NCI-H526 treated with DMSO at 0.1 percent for 48 hours (cell line): ENCODE measurements at places on chromosomes 6 and 20.
A peak's percentile ranks its signal among the peaks of the same experiment; 100 is the strongest.

- DNase-seq = no peak
Measured at GRCh38 chr6:14396826-14397517, 279.4 kb downstream of the CD83 start.

DNA sequence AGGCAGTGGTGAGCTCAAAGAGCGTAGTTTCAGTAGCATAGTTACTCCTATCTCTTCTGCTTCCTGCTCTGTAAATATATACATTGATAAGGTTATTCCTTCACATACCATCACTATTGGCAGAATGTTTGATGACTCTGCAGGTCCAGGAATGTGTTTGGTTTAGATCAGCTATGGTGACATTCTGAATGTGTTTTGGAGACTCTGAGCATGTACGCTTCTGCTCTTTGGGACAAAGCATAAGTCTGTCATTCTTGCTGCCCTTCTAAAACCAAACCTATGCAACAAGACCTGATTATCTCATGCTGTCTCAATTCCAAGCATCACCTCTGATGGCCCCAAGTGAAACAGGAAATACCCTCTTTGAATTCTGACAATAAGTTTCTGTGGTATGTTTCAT lies 1074.3 kb downstream of the KIF16B start:
- DNase-seq = no peak

- DNase-seq = no peak
Measured at GRCh38 chr20:626579-626978, 16.5 kb upstream of the TCF15 start.

- no peak for DNase-seq
Measured at GRCh38 chr6:18249271-18249670, 15.1 kb downstream of the DEK start.

DNA sequence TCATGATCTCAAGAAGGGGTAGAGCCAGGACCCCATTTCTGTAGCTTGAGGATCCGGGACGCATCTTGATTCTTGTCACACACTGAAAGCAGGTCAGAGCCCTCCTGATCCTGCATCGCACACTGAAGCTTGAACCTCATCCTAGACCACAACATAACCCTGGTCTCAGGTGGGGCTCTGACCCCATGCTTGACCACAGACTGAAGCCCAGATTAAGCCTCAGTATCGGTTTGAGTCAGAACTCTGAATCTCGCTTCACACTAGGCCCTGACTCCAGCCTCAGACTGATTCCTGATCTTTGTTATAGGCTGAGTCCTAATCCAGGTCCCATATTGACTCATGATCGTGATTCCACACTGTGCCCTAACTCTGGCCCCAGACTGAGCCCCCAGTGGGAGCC lies 8.5 kb upstream of the RSPO4 start:
- DNase-seq = no peak

GRCh38 chr20:47859278-47859677 lies 74.0 kb upstream of the SULF2 start:
- DNase-seq = no peak

GRCh38 chr20:11098888-11099287 lies 425.1 kb upstream of the JAG1 start:
- DNase-seq = no peak

GRCh38 chr6:34018961-34019606 lies 126.8 kb downstream of the GRM4 start:
- no peak for DNase-seq

DNA sequence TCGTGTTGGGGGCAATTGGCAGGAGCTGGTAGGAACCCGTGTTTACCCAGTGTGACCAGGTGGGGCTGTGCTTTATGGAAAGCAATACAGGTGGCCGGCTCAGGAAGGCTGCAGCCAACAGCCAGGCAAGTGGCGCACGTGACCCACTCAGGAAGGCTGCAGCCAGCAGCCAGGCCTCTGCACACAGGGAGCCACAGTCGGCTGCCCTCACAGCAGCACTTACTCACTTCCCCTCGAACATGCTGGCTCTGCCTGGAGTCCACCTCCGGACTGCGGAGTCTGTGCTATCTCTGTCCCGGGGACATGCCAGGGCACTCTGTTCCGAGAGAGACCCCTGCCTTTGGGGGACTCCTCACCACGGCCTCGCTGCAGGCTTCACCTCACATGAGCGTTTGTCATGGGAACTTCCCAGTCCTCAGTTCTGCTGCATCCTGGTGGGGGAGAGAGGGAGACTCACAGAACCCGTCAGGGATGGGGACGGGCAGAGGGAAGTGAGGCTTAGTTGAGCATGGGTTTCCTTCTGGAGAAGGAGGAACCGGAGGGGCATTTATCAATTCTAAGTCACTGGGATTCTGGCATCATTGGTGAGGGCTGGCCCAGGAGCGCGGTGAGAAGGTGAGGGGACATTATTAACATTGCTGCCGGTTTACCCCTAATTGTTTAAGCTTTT lies 76.8 kb downstream of the TTLL2 start:
- DNase-seq = peak; percentile 9

- peak; percentile 82 for DNase-seq
Measured at GRCh38 chr6:33014841-33015634, 5.6 kb upstream of the HLA-DOA start.

- DNase-seq = no peak
Measured at GRCh38 chr6:48985025-48985424, 478.0 kb downstream of the MMUT start.

- DNase-seq = no peak
Measured at GRCh38 chr6:122028933-122029522, 370.4 kb upstream of the HSF2 start.

DNA sequence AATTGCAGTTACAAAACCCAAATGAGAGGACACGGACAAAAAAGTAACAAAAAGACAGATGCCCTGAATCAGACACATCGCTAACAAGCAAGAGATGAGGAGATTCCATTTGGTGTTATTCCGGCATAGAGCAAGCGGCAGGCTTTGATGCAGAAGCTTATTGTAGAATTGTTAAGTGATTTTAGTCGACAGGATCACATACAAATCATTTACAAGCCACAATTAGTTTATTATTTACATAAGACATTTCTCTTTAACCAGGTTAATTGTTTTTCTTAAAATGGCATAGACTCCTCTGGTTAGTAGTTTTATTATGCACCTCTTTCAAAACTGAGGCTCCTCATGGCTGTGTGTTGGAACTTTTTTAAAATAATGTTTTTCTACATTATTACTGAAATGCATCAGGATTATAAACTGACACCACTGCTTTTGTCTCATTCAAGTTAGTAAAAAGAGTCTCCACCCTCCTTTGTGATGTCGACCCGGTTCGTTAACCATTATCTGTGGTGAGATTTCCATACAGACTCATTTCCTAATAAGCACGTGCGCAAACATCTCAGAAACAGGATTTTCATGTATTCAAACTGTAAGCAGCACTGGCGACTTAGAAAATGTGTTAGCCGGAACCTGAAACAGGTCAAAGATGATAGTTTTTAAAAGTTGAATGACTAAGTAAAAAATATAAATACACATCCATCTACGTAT lies 119.8 kb downstream of the COL12A1 start:
- DNase-seq = peak; percentile 83

DNA sequence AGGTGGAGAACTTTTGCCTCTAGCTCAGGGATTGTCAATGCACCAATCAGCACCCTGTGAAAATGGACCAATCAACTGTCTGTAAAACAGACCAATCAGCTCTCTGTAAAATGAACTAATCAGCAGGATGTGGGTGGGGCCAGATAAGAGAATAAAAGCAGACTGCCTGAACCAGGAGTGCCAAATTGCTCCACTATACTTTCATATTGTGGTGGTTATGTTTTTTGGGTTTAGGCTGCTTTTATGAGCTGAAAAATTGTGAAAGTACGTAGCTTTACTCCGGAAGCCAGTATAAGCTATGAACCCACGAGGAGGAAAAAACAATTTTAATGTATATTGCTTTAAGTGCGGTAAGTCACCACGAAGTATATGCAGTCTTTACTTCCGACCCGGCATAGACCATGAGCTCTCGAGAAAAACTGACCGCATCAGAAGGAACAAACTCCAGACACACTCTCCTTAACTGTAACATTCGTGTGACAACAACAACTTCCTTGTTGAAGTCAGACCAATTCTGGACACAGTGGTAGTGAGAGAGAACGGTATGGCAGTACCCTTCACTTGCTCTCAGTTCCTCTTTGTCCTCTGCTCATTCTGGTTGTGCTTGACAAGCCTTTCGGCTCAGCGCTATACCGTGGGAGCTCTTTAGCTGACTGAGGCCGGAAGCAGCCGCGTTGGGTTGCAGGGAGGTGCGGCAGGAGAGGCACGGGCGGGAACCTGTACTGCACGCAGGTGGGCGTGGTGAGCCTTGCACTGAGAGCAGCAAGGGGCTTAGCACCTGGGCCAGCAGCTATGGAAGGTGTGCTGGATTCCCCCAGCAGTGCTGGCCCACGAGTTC lies 81.9 kb upstream of the E2F3 start:
- no peak for DNase-seq

- DNase-seq = no peak
Measured at GRCh38 chr20:23241416-23241815, 109.2 kb upstream of the NXT1 start.

DNA sequence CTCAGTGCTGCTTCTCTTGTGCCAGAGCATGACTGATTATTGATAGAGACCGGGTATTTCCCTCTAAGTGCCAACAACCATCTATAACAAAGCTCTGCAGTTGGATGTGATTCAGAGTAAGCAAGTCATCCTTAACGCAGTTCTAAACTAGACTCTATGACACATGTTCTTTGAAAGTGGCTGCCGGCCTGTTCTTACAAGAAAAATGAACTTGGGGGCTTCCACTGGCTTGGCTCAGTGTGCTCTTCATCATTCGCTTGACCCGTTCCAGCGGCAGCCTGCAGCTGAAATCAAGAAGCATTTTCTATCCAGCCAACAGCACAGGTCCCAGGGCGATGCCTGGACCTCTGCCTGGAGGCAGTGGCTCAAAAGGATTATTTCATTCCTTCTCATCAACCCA lies 29.8 kb downstream of the GFOD1 start:
- no peak for DNase-seq

GRCh38 chr20:23626040-23626620 lies 11.6 kb downstream of the CST3 start:
- DNase-seq = no peak

- no peak for DNase-seq
Measured at GRCh38 chr6:45924763-45925342, 90.8 kb downstream of the CLIC5 start.

GRCh38 chr6:169898788-169899480 lies 147.5 kb downstream of the ERMARD start:
- no peak for DNase-seq

GRCh38 chr6:109455437-109456110 lies at the start of gene MICAL1:
Gene MICAL1 (minus strand): TSS chr6:109455772. CDS start chr6:109454196, 1,576 bp downstream.
- DNase-seq = no peak

GRCh38 chr20:36181934-36182603 lies 27.5 kb downstream of the EPB41L1 start:
- no peak for DNase-seq

DNA sequence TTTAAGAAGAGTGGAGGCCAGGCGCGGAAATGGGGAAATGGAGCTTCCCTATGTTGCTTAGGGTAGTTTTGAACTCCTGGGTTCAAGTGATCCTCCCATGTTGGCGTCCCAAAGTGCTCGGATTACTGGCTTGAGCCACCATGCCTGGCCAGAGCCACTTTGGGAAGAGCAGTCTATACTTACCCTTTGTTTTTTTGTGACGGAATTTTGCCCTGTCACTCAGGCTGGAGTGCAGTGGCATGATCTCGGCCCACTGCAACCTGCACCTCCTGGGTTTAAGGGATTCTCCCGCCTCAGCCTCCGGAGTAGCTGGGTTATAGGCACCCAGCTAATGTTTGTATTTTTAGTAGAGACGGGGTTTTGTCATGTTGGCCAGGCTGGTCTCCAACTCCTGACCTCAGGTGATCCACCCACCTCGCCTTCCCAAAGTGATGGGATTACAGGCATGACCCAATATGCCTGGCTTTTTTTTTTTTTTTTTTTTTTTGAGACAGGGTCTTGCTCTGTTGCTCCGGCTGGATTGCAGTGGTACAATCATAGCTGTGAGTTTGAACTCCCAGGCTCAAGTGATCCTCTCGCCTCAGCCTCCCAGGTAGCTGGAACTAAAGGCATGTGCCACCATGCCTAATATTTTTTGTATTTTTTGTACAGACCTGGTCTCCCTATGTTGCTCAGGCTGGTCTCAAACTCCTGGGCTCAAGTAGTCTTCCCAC lies 18.0 kb downstream of the PPP1R10 start:
- DNase-seq = no peak

DNA sequence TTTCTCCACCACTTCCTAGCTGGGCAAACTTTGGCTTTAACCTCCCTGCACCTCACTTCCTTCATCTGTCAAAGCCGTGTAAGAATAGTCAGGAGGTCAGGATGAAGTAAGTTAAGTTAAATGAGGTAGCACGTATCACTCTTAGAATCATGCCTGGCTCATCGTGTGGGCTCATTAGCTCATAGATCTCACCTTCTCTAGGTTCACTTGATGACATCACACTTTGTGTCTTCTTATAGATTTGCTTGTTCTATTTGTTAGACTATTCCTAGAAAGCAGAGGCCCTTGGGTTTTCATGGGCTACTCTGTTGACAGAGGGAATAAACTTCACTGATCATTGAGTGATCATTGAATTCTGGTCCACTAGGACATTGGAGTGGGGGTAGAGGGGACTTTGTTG lies 12.2 kb upstream of the NCOA5 start:
- no peak for DNase-seq

- no peak for DNase-seq
Measured at GRCh38 chr6:6826095-6826901, 237.8 kb downstream of the LY86 start.

- DNase-seq = no peak
Measured at GRCh38 chr20:33850159-33850558, 39.0 kb downstream of the CHMP4B start.

DNA sequence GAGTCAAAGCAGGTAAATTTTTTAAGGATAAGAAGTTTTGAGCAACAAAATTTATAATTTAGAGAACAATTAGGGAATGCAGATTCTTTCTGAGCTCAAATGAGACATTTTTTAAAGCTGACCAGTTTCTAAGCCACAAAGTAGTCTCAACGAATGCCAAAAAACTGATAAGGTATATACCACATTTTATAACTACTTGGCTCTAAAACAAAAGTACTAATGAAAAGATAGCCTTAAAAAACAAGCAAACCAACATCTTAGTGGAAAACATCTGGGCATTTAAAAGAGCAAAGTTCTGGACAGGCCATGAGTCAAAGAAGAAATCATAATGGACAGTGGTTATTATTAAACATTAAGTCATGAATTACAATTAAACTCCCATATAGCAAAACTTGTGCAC lies 23.2 kb upstream of the RNF146 start:
- no peak for DNase-seq

- no peak for DNase-seq
Measured at GRCh38 chr6:46949632-46950280, 28.0 kb upstream of the ADGRF5 start.

- DNase-seq = no peak
Measured at GRCh38 chr6:158568549-158568948, 8.7 kb downstream of the TMEM181 start.

GRCh38 chr6:16649241-16649640 lies 112.0 kb downstream of the ATXN1 start:
- no peak for DNase-seq
